ENCODE measurements at places on chromosomes 13 and 19.

- no peak for DNase-seq
Measured at GRCh38 chr13:95713651-95714050, 36.7 kb downstream of the DNAJC3 start.

- no peak for DNase-seq
Measured at GRCh38 chr19:6172074-6172863, 36.8 kb downstream of the ACSBG2 start.

DNA sequence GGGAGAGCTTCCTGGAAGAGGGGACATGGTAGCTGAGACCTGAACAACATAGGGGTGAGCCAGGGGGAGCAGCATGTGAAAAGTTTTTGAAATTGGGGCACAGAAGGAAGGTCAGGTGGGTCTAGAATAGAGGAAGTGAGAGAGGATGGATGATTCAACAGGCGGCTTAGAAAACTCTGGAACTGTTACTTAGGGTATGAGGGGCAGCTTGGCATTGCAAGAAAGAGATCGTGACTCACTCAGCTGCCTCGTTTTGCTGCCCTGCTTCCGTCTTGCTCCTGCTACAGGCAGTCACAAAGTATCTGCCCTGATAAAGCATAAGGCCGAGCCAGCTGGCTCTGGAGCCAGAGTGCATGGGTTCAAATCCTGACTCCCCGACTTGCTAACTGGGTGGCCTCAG, 1.3 kb upstream of the CEACAM20 start:
- no peak for DNase-seq

DNA sequence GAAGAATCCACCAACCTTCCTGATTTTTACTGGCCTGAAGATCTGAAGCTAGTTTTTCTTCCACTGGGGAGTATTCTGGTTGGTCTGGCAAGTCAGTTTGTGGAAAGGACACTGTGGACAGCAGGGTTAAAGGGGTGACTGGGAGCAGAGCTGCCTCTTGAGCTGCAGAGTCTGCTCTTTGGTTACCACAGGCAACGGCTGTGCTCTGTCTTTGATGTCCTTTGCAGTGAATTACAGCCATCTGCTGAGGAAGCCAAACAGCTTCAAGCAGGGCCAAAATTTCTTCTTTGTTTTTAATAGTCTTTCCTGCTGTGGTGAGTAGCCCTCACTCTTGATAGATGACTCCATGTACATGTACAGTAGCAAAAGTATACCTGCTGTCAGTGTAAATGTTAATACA, 75.7 kb downstream of the ZNF100 start:
- DNase-seq = no peak

GRCh38 chr13:86760620-86761019, 910.6 kb upstream of the SLITRK5 start:
- no peak for DNase-seq

DNA sequence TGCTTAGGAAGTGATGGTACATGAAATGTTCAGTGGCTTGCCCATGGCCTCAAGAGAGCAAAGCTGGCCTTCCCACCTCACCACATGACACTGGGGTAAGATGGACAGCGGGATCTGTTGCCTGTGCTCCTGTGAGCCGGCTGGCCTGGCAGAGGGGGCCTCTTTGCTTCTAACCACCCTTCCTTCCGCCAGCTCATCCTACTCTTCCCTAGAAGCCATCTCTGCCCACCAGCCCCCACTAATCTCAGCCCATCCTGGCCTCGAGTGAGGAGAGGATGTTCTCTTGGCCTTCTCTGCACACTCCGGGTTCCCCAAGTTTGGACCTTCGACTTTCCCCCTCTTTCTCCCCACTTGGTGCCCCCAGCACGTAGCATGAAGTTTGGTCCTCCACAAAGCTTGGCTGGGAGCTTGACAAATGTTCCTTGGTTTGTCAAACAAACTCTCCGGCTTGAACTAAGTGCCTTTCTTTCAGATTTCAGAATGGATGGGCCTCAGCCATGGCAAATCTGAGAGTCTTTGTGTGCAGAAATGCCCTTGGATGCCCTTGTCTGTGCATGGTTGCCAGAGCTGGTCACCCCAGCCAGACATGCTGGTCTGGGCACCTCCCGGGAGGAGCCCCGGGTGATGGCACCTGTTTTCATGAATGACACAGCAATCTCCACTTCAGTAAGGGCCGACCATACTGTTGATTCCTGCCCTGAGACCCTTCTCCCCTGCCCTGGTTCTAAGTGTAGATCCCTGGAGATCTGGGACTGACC, 145.5 kb downstream of the URI1 start:
- DNase-seq = no peak
